SK-N-DZ (cell line): ENCODE measurements at places on chromosomes 5 and 9.

DNA sequence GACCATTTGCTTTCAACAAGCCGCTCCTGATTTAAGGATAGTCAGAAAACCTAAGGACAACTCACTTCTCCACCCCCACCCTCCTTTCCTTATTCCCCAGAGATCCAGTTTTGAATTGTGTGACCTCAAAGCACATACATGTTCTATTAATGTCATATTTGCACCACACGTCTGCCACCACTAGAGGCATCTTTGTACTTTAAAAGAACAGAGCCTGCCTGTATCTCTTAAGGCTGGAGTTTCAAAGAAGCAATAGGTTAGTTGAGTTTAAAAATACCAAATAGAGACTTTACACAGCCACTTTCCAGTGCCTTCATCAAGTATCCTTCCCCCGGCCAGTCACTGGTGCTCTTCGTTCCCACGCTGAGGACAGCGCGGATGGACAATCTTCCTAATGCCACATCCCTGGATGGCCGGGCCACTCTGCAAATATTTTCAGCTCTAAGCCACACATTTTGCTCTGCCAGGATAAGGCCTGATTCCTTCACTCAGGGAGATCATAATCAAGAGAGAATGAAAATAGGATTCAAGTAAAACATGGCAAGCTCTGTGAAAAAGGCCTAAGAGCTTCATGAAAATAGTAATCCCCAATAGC lies 146.3 kb downstream of the SNCAIP start:
- DNase-seq = peak; percentile 32

DNA sequence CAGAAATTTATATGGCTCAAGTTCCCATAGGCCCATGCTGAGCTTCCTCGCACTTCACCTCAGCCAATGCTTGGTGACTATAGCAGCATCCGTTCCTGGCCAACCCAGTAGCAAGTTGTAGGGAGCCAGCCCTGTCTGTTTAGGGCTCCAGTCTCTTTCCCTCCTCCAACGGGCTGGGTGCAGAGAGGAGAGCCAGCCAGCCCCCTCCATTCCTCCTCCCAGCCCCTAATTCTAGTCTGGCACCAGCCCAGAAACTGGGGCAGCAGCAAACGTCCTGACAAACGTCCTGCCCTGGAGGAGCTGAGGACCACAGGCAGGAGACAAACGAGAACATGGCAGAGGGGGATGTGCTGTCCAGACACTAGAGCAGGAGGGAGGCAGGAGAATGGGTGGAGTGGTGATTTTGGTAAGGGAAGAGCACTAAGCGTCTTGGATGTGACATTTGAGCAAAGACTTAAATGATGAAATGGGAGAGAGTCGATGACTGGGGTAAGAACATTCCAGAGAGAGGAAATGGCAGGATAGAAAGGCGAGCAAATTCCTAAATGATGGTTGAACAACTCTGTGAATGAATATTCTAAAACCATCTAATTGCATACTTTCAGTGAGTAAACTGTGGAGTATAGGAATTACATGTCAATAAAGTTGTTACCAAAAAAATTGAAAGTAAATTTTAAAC lies 222.5 kb upstream of the DAPK1 start:
- DNase-seq = no peak

DNA sequence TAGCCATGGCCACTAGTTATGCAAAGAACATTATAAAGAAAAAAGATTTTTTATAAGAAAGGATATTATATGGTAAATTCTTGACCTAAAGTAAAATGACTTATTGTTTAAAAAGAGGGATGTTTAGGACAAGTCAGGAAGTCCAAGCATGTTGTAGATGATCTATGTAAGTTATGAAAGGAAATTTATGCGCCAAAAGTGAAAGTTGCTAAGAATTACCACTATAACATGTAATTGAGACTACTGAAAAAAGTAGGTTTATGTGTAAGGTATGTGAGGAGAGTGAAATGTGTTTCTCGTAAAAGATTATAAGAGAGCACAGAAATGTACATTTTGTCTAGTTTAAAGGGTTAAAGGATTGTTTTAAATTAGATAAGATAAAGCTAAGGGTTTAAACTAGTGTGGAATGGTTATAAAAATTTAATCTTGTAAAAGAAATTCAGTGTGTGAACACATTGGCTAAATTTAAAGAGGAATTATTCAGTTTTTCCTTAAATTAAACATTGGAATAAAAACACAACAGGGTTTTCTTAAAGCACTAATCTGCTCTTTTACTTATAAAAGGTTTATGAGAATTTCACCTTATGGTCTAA lies 1100.4 kb upstream of the EDIL3 start:
- DNase-seq = no peak

DNA sequence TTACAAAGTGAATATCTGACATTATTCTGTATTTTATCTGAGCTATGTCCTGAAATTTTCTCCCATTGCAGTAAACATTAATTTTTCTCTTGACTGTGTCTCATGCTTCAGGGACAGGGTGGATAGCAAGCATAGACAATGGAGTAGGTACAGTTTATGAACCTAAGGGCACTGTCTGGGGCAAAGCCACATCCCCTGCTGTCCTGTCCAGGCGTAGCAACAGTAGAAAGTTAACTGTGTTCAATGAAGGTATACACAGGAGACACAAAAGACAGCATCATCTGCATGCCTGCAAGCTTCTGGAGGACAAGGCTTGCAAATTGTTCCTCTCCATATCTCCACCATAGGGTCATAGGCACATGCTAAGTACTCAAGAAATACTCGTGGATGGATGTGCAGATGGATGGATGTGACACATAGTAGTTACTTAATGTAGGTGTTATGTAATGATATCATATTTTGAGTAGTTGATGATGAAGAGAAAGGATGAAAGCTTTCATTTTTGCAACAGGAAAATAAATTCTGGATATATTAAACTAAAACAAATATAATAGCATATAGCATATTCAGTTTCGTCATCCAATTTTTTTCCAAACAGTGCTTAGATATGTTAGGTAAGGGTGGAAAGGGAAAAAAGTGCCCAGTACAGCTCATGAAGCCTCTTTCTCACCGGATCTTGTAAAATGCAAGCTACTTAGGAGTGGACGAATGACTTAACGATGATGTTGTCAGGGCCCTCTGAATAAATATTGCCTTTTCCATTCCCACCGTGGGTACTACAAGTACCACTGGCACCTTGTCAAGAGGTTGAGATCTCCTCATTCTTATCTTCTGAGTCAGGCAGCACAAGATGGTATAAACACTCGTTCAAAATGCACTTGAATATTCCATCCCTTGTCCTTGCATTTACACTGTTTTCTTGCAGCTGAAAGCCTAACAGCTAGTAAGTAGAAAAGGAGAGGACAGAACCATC lies 19.9 kb upstream of the ZSWIM6 start:
- no peak for DNase-seq

GRCh38 chr5:173535976-173536639 lies 80.3 kb downstream of the BOD1 start:
- DNase-seq = no peak

- no peak for DNase-seq
Observed at GRCh38 chr9:33177639-33178038, 10.5 kb upstream of the B4GALT1 start.

DNA sequence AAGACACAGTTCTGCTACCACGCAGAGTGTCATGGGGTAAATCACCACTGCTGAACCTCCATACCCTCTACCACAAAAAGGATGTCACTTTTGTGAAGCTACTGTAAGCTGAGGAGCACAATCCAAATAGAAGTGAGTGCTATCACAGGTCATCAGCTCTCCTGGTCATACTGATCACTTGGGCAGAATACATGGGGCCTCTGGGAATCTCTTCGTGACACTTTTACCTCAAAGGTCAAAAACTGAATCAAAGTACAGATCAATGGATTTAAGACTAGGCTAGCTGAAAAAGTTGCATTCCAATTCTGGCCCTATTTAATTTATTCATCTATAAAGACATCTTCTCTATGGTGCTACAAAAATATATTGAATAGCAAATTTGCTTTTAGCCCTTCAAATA lies 115.5 kb downstream of the MPDZ start:
- no peak for DNase-seq

DNA sequence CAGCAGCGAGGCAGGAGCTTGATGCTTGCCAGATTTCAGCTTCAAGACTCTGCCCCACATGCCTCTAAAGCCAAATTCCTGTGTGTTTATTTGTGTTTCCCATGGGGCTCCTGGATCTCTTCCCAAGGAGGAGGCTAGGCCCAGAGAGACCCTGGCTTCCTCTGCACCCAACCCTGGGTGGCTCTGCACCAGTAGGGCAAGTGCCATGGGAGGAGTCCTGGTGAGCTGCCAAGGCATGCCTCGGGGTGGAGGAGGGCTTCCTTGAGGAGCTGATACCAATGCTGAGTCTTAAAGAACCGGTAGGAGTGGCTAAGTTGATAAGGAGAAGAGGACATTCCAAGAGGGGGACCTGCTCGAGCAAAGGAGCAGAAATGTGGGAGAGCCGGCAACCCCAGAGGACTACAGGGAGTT lies 6.8 kb upstream of the TIFAB start:
- DNase-seq = no peak

DNA sequence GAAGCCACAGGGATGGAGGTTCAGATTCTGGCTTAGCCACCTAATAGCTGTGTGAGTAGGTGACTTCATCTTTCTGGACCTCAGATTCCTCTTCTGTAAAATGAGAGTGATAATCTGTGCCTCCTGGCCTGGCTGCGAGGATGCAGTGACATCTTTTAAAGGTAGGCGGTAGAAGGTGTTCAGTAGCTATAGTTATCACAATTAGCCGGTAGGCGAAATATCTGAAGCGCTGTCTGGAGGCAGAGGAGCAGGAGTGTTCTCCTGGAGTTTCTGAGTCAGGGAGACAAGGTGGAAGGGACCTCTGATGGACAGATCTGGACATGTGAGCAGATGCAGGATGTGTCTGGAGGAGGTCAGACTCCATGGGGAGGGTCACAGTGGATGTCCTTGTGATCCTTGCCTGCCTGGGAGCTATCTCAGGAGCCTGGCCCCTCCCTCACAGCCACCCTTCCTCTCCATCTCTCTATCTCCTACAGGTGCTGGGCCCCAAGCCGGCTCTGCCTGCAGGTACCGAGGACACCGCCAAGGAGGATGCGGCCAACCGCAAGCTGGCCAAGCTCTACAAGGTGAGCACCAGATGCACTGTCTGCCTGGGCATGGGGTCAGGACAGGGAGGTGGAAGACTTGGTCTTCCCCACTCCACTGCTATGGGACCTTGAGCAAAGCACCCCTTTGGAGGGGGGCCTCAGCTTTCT lies 45.6 kb downstream of the GSN start:
- no peak for DNase-seq

DNA sequence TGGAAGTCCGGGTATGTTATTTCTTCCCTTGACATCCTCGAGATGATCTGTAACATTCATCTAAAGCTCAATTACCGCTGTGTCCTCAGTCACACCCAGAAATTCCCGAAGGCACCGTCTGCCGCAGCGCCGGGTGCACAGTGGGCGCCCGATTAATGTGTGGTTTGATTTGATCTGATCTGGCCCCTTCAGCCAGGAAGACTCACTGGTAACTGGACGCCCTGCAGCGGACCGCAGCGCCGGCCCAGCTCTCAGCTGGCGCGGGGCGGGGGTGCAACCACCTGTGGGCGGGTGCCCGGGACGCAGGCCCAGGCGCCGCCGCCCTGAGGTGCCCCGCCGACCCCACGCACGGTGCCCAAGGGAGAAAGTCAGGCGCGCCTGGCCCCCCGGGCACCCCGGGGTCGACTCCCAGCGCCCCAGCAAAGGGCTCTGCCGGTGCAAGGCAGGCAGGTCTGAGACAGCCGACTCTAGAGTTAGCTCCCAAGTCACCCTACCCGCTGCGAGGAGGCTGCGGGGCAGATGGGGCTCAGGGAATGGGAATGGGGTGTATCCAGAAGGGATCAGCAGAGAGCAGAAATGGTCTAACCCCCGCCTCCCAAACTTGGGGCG lies 1.7 kb downstream of the EPB41L4B start:
- DNase-seq = no peak

DNA sequence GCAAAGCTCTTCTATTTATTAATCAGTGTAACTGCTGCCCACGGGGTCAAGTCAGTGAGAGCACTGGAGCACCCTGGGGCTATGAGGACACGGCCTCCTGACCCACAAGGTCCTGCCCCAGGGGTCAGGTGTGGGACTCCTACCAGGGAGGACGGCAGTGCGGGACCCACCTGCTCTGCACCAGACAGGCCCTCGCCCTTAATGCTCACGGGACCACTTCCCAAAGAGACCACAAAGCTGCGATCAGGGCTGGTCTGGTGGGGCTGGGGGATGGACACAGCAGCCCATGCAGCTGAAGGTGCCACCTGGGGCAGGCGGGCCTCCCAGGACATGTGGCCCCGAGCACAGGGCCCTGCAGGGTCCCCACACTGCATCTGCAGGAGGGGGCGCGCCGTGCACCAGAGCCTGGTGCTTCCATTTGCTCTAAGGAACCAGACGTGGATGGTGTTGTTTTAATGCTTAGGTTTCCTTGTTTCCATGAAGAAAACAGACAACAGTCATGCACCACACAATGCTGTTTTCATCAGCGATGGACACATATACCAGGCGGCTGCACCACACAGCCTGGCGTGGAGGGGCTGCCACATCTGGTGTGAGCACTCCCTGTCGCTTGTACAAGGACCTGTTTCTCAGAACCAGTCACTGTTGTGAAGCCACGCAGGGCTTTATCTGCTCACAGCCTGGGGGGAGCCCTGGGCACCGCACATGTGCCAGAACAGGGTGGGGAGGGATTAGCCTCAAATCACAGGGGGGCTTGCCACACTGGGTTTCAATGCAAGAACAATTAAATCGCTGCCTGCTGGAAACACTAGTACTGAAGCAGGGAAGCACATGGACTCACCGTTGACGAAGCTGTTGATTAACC lies 22.6 kb downstream of the CLPTM1L start:
- no peak for DNase-seq

GRCh38 chr9:107717529-107718314 lies 228.2 kb upstream of the KLF4 start:
- no peak for DNase-seq

DNA sequence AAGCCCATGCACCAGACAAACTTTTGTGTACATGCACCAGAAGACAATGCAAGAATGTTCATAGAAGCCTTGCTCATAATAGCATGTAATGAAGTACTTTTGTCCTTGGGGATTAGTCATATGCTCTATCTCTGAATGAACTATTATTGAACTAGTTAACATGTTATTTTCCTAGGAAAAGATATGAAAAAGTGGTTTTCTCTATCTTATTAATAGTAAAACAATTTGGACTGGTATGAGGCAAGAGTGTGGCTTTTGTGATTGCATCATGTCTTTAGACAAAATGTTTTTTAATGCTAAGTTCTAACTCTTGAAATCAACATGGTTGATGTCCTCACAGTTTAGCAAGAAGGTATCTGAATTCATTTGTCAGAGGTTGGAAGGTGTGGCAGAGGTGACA lies 55.7 kb upstream of the SPDL1 start:
- DNase-seq = no peak

DNA sequence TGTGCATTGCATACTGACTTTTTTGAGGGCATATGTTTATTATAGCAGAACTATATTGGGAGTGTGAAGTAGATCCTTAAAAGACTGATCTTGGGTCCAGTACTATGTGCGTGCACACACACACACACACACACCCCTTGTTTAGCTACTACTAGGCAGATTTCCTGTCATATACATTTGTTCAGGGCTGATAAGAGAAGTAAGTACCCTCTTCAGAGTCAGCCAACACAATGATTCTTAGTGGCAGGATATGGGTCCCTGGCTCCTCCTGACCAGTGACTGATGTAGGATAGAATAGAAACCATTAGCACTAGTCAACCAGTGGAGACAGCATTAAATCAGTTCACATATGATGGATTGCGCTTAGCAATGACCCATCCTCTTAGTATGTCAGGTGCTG lies 76.2 kb upstream of the MIER3 start:
- no peak for DNase-seq
